T-cell (primary cell): ENCODE measurements at places on chromosomes 6 and 20.

GRCh38 chr6:134166511-134167261, 114.3 kb upstream of the SLC2A12 start:
- H3K36me3 ChIP-seq: peaks cover 5% of the 10 kb centered on the region
- no peak for DNase-seq
- no peaks in the 10 kb centered on the region for H3K27me3 ChIP-seq
- no peak overlapping the region for H3K27ac ChIP-seq

- H3K4me1 ChIP-seq: no peaks in the 10 kb centered on the region
- no peak for DNase-seq
- H3K4me3 ChIP-seq: no peak overlapping the region
- H3K36me3 ChIP-seq: no peaks in the 10 kb centered on the region
Measured at GRCh38 chr20:11136691-11137090, 462.9 kb upstream of the JAG1 start.

GRCh38 chr20:36817496-36817895, 43.9 kb upstream of the DSN1 start:
- H3K27ac ChIP-seq: no peak overlapping the region
- no peaks in the 10 kb centered on the region for H3K27me3 ChIP-seq
- H3K36me3 ChIP-seq: no peaks in the 10 kb centered on the region
- H3K4me3 ChIP-seq: no peak overlapping the region
- DNase-seq: no peak

- H3K27me3 ChIP-seq: no peaks in the 10 kb centered on the region
- no peak for DNase-seq
- H3K27ac ChIP-seq: no peak overlapping the region
- no peaks in the 10 kb centered on the region for H3K36me3 ChIP-seq
Measured at GRCh38 chr6:44957156-44957555, 371.0 kb upstream of the RUNX2 start.

- no peak overlapping the region for H3K4me3 ChIP-seq
- no peak for DNase-seq
- no peaks in the 10 kb centered on the region for H3K36me3 ChIP-seq
Measured at GRCh38 chr6:112906726-112907125, 559.6 kb downstream of the RFPL4B start.
